SW480 (cell line): ENCODE measurements at places on chromosomes 5 and 9.

DNA sequence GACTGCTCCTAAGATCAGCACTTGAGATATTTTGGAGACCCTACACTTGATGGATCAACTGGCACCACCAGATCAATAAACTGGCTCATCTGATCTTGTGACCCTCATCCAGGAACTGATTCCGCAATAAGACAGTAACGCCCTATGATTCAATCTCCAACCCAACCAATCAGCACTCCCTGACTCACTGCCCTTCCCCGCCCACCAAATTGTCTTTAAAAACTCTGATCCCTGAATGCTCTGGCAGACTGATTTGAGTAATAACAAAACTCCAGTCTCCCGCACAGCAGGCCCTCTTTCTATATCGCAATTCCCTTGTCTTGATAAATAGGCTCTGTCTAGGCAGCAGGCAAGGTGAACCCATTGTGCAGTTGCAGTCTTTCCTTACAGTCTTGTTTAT is 677.0 kb downstream of the LRRC70 start:
- DNase-seq = no peak

DNA sequence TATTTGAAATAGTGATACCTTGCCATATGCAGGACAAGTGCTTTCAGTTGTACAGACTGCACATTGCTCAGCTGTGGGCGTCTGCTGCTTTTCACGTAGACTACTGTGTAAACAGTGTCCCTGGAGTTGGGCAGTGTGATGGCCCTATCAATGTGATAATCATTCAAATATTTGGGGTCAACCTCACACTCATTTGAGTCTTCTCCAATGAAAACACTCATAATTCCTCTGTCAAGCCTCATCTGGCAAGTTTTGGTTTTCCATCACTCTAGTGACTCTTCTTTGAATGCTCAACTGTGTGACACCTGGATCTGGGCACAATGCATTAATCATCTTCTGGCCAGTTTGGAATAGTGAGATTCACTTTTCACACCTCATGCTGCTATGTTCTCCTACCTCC is 64.4 kb downstream of the UGCG start:
- DNase-seq = no peak

DNA sequence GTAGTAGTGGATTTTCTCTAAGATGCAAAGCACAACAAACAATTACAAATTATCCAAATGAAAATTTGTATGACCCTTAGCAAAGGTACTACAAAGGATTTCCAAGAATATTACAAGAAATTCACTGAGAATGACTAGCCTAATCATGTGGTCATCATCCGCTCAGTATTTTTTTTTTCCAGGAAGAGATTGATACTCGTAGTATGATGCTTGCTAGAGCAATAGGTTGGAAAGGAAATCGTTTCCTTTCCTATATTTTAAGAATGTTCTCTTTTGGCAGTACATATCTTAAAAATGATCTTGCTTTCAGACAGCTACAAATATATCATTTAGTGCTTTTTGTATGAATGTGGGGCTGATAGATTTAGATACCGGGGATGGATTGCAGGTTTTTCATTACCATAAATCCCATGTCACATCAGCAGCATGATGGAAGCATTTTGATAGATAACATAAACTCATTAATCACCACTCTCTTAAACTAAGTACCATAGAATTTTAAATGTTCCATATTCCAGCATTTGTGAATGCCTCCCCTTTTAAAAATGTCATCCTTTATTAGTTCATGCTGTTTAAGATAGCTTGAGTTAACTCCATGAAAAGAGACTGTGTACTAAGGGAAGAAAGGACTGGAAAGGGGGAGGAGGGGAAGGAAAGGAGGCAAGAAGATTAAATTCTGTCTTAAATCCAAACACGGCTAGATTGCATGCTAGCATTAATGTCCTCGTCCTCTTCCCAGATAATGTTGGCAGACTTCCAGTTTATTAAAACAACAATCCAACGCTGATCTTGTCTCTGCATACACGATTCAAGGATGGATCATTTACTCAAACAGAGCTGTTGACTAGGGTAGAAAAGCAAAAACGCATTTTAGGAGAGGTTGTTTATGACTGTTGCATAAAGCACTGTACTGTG is 311.7 kb upstream of the ZNF608 start:
- DNase-seq = no peak

DNA sequence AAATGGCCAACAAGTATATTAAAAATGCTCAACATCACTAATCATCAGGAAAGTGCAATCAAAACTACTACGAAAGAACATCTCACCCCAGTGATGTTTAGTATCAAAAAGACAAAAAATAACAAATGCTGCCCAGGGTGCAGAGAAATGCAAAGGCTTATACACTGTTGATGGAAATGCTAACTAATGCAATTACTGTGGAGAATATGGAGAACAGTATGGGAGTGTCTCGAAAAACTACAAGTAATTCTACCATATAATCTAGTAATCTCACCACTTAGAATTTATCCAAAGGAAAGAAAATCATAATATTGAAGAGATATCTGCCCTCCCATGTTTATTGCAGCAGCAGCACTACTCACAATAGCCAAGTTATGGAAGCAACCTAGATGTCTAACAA is 246.5 kb upstream of the VLDLR start:
- no peak for DNase-seq

DNA sequence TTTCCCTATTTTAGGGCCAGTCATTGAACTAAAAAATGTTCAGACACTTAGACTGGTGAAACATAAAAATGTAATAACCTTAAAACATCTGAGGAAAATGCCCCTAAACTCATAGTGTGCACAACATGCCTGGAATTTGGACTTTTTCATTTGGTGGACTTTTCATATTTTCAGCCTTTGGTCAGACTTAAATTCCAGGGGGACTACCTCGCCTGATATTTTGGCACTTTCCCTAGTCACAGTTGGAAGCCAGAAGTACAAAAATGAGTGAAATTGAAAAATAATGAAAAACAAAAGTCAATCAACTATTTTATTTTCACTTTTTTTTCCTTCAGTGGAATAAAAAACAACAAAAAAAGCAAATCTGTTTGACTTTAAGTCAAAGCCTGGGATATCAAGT is 256.2 kb downstream of the ACTL7B start:
- no peak for DNase-seq

- DNase-seq = no peak
Observed at GRCh38 chr9:18253950-18254349, 220.0 kb upstream of the ADAMTSL1 start.

- DNase-seq = peak; percentile 21
Observed at GRCh38 chr9:109771087-109771486, 8.9 kb upstream of the PALM2AKAP2 start.

DNA sequence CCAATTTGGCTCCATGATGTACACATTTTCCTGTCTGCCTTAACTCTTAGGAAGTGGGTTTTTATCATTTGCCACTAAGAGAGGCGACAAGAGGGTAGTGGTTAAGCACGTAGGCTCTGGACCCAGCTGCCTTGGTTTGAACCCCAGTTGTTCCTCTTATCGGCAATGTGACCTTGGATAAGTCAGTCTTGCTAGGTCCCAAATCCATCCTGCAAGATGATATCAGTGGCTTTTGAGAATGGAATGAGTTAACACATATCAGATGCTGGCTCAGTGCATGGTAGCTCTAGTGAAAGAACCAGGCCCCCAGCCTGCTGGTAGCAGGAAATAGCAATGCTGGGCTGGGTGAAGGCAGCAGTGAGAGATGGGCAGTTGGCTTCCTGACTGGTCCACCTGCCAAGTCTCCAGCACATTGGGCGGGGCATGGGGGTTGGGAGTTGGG is 72.5 kb downstream of the STK10 start:
- no peak for DNase-seq

GRCh38 chr5:27708534-27708933 is 670.1 kb upstream of the CDH9 start:
- no peak for DNase-seq

DNA sequence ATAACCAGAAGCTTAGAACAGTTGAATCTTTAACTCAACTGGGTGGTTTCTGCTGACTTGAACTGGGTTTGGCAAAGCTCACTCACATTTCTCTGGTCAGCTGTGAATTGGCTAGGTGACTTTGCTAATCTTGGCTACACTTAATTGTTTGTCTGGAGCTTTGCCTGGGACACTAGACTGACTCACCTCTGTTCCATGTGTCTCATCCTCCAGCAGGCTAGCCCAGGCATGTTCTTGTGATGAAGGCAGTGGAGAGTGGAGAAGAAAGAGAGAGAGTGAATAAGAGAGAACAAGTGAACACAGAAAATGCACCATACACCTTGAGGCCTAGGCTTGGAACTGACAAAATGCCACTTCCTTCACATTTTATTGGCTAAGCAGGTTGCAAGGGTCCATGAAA is 32.6 kb downstream of the SPATA31D1 start:
- no peak for DNase-seq

DNA sequence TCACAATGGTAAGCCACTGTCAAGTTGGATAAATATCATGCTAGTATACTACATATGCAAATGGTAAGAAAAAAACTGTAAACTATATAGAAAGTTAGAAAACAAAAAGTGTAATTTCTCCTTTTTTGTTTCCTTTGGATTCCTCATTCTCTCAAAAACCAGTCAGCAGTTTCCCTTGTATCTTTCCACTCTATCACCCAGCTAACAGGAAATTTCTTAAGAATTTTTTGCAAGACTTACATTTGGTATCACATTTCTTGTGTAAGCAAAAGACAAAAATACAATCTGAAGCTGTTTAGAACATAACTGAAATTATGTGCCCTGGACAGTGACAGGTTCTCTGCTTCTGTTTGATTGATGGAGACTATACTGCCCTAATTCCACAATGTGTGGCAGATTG is 25.2 kb upstream of the MSH3 start:
- no peak for DNase-seq

DNA sequence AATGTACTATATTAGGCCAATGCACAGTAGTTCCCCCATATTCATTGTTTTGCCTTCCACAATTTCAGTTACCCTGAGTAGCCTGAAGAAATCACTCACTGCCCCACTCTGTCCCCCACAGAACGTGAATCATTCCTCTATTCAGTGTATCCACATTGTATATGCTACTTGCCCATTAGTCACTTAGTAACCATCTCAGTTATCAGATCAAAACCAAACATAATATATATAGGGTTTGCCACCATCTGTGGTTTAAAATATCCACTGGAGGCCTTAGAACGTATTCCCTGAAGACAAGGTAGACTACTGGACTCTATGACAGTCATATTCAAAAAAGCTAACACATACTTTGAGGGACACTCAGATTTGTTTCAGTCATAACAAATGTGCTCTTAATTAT is 465.7 kb upstream of the RGMB start:
- DNase-seq = no peak

DNA sequence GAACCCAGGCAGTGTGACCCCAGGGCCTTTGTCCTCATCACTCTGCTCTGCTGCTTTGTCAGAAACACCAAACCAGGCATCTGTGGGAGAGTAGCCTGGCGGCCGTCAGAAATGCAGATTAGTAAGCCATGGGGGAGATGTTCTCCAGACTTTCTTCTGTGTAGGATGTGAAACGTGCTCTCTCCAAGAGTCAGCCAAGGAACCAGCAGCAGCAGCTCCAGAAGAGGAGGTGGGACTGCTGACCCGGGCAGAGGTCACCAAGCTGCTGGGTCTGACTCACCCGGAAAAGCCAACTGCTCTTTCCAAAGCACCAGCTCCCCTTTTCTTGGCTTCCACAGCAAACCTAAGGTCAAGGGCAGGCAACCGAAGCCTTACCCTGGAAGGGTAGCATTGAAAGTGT is 14.4 kb upstream of the ABLIM3 start:
- DNase-seq = no peak

- no peak for DNase-seq
Observed at GRCh38 chr5:9020996-9021395, 524.9 kb downstream of the SEMA5A start.

DNA sequence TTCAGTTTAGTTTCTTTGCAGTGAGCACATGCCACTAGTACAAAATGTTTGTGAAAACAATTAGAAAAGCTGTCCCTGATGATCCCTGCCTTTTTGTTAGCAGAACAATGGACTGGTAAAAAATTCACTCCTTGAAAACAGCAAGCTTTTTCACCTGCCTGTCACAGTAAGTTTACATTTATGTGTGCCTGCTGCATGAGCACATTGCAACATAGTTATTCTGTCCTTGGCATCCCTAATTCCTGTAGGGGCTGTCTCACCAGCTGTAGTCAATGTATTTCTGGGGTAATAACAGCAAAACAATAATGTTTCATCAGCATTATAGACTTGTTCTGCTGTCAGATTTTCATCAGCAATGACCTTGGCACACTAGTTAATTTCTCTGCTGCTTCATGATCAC is 11.6 kb upstream of the ZNF367 start:
- no peak for DNase-seq

DNA sequence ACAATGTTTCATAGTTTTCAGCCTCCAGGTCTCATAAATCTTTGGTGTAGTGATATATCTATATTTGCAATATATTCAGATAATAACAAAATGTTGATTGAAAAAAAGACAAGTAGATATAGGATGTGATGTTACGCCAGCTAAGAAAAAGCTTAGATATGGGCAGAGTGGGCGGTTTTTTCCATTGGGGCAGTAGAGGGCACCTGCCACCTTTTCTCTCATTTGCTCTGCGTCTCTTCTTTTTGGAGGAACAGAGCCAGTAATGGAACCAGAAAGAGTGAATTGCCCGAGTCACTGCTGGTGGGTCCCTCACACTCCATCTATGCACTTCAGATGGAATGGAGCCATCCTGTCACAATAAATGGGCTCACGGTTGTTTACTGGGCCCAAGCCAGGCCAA is 62.1 kb upstream of the FANCC start:
- DNase-seq = no peak

- no peak for DNase-seq
Observed at GRCh38 chr5:57696389-57696769, 213.8 kb upstream of the ACTBL2 start.

GRCh38 chr5:82601077-82601476 is 322.9 kb upstream of the RPS23 start:
- peak; percentile 8 for DNase-seq

DNA sequence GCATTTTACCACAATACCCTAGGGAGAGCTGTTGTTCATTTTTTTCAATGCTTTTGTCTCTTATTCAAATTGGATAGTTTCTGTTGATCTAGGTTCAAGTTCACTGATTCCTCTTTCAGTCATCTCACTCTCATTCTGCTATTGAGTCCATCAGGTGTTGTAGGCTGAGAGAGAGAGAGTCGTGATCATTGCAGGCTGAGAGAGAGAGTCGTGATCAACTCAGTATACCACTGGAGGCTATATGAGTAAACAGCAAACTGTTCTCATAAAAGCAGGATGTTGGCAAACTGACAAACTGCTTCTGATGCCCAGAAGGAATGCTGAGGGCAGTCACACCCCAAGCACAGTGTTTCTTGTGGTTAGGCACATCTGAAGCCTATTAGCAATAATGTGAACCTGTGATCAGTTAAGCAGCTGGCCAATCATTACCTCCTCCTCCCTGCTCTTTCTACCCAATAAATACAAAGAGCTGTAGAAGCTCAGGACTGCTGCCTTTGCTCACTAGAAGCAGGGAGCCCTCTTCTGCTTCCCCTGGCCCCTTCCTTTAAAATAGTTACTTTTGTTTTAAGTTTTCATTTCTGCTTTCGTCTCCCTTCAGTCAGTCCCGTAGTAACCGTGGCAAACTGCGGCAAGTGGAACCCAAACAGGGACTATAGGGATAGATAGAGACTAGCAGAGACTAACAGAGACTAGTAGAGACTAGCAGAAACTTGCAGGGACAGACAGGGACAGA is 476.1 kb upstream of the ACO1 start:
- DNase-seq = peak; percentile 80
